WERI-Rb-1 (cell line): ENCODE measurements at places on chromosomes 2 and 18.

DNA sequence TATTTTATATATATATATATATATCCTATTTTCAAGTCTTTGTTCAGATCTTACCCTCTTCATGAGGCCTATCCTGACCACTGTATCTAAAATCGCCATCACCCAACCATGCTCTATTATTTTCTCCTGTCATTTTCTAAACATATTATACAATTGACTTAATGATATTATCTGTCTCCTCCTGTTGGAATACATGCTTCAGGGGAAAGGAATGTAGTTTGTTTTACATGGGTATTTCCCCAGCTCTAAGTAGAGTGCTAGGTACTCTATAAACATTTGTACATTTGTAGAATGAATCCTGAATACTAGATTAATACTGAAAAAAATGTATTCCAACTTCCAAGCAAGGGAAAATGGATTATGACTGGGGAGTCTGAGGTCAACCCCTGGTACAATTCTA is 26.2 kb downstream of the TTC21B start:
- no peak for DNase-seq

- no peak for DNase-seq
Observed at GRCh38 chr2:233499928-233500327, 66.7 kb downstream of the USP40 start.

GRCh38 chr2:171247741-171248662 is 87.3 kb upstream of the TLK1 start:
- DNase-seq, result no peak

- peak; percentile 50 for DNase-seq
Observed at GRCh38 chr2:129253461-129253812, 726.0 kb upstream of the RAB6C start.

DNA sequence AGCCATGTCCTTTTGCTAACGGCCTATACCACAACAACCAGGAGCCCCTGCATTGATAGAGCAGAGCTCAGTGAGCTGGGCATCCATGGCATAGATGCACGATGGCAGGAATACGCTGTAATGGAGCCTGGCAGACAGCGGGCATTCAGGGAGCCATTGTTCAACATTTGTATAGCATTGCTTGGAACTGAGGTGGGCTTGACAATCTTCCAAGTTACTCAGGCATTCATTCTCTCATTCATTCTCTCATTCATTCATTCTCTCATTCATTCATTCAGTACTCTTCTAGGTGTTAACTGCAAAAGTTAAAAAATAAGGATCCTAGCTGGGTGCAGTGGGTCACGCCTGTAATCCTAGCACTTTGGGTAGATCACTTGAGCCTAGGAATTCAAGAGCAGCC is 62.7 kb downstream of the MYOM1 start:
- no peak for DNase-seq

DNA sequence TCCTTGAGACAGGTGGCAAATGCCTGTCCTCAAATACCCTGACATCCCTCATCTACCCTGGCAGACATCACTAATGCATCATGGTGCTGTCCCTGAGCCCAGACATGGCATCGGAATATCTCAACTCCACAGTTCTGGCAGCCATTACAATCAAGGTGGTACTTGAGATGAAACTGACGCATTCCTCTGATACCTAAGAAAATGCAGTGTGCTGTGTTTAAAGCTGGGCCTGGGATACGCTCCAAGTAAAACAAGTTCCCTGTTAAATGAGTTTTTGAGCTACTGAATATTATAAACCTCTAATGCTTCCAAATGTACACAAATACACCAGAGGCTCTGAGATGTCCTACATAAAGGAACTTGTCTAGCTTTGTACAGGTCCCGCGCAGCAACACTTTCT is 29.8 kb downstream of the POLR1A start:
- DNase-seq, result no peak

DNA sequence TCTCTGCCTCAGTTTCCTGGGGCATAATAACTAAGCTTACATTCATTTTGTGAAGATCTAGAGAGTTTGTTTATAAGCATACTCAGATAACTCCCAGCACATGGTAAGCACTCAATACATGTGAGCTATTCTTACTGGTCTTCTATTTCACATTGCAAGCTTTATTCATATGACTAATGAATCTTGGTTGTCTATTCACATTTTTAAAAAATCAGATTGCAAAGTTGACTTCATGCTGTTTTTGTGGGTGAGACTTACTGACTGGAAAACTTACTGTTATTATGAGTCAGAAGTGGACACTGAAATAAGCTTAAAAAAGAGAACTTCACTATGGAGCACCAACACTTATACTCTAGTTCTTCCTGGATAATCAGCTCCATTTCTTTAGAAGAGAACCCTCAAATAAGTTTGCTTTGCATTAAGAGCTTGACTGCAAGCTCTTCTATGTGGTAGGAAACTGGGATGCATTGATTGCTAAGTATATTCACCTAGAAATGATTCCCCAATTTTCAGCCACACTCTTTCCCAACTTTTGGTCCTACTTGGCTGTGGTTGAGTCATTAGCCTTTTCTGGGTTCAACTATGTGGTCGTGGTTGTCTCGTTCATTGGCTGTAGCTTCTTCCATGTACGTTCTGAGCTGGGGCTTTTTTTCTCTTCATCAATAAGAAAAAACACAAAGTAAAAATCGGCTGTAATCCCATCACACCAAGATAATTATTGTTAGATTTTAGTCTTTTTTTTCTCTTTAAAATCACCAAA is 29.5 kb upstream of the RBMS1 start:
- DNase-seq, result no peak
